ENCODE measurements at places on chromosomes 5 and 9. TPM values are rescaled to one million over a fixed set of nuclear protein-coding genes. Genes with fewer than 3 reads are reported as not detected.
A peak's percentile ranks its signal among the peaks of the same experiment; 100 is the strongest.

DNA sequence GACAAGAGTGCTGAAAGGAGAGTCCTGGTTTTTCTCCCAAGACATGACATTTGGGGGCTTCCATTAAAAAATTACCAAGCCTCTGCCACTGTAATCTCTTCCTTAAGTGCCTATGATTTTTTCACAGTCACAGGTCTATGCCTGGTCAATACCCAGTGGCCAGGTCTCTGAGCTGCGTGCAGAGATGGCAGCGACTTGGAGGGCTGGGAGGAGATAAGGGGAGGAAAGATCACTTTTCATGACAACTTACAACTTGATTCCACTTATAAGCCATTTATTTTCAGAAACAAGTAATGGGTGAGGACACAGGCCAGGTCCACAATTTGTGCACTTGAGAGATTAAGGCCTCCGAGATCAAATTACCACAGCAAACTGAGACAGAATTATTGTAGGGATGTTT is 1.9 kb upstream of the PCDHAC2 start:
- no peak overlapping the region for H3K4me3 ChIP-seq
- no peak for DNase-seq
- no peaks in the 10 kb centered on the region for H3K27me3 ChIP-seq
- H3K27ac ChIP-seq, result no peak overlapping the region

- no peaks in the 10 kb centered on the region for H3K27me3 ChIP-seq
- H3K36me3 ChIP-seq, result no peaks in the 10 kb centered on the region
- H3K4me1 ChIP-seq, result no peaks in the 10 kb centered on the region
- no peak overlapping the region for H3K4me3 ChIP-seq
- H3K27ac ChIP-seq, result no peak overlapping the region
- no peak for DNase-seq
Observed at GRCh38 chr9:106913276-106913675, 50.3 kb downstream of the ZNF462 start.

- H3K27ac ChIP-seq, result no peak overlapping the region
- no peaks in the 10 kb centered on the region for H3K27me3 ChIP-seq
- DNase-seq, result no peak
- H3K4me3 ChIP-seq, result no peak overlapping the region
- H3K4me1 ChIP-seq, result peaks cover 10% of the 10 kb centered on the region
Observed at GRCh38 chr5:172380301-172380986, 73.9 kb downstream of the SH3PXD2B start.

NAIP gene
- 28.4 TPM for total RNA-seq

DNA sequence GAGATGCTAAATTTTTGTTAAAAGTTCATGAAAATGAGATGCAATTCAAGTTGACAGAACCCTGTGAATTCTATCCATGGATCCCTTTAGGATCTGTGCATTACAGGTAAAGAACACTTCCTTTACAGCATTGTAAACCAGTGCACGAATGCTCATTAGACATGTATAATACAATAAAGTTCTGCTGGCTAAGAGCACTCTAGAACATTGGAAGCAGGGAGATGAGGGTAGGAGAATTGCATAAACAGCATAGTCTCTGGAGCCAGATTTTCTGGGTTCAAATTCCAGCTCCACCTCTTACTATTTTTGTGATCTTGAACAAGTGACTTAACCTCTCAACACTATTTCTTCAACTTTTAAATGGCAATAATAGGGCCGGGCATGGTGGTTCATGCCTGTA is 300.2 kb downstream of the NTRK2 start:
- no peaks in the 10 kb centered on the region for H3K27me3 ChIP-seq
- H3K4me3 ChIP-seq, result no peak overlapping the region
- no peaks in the 10 kb centered on the region for H3K36me3 ChIP-seq
- DNase-seq, result no peak
- no peak overlapping the region for H3K27ac ChIP-seq

GRCh38 chr9:8262625-8263622 is 463.3 kb upstream of the DMAC1 start:
- no peaks in the 10 kb centered on the region for H3K27me3 ChIP-seq
- no peak for DNase-seq
- no peaks in the 10 kb centered on the region for H3K36me3 ChIP-seq

DNA sequence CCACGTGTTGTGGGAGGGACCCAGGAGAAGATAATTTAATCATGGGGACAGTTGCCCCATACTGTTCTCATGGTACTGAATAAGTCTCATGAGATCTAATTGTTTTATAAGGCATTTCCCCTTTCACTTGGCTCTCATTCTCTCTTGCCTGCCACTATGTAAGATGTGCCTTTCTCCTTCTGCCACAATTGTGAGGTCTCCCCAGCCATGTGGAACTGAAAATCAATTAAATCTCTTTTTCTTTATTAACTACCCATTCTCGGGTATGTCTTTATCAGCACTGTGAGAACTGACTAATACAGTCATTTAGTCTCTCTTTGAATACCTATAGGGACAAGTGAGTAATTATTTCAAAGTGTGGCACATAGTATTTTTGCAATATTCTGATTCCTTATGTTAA is 269.2 kb upstream of the SMARCA2 start:
- no peak for DNase-seq
- H3K36me3 ChIP-seq, result no peaks in the 10 kb centered on the region
- no peak overlapping the region for H3K4me3 ChIP-seq

DNA sequence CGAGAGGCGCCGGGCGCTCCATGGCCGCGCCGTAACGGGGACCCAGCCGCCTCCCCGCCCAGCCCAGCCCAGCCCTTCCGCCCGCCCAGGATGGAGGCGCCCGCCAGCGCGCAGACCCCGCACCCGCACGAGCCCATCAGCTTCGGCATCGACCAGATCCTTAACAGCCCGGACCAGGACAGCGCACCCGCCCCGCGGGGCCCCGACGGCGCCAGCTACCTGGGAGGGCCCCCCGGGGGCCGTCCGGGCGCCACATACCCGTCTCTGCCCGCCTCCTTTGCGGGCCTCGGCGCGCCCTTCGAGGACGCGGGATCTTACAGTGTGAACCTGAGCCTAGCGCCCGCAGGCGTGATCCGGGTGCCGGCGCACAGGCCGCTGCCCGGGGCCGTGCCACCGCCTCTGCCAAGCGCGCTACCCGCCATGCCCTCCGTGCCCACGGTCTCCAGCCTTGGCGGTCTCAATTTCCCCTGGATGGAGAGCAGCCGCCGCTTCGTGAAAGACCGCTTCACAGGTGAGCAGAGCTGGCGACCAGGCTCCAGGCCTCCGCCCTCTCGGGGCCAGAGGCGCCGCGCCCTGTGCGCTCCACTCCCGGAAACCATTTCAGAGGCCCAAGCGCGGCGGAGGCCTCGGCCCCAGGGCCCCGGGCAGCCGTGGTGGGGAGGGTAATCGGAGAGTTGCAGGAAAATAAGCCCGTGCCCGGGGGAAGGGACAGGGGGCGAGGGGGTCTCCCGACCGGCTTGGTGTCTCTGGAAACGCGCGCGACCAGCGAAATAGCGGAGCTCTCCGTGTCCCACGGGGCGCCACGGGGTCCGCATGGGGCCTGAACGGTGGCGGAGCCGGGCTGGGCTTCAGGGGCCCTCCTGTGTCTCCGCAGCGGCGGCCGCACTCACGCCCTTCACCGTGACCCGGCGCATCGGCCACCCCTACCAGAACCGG is 496 bp downstream of the TLX3 start:
- no peaks in the 10 kb centered on the region for H3K36me3 ChIP-seq
- H3K4me1 ChIP-seq, result no peaks in the 10 kb centered on the region
- peaks cover 75% of the 10 kb centered on the region for H3K27me3 ChIP-seq
- DNase-seq, result no peak

GRCh38 chr9:27344776-27345175 is 47.8 kb upstream of the EQTN start:
- H3K4me3 ChIP-seq, result no peak overlapping the region
- DNase-seq, result no peak
- H3K27ac ChIP-seq, result no peak overlapping the region
- H3K36me3 ChIP-seq, result no peaks in the 10 kb centered on the region

MYORG gene
- 7.4 TPM for total RNA-seq

- no peak overlapping the region for H3K4me3 ChIP-seq
- no peak for DNase-seq
- no peaks in the 10 kb centered on the region for H3K36me3 ChIP-seq
- H3K4me1 ChIP-seq, result no peaks in the 10 kb centered on the region
Observed at GRCh38 chr5:40106847-40107246, 572.9 kb upstream of the PTGER4 start.

CAVIN4 gene
- not detected for total RNA-seq

GRCh38 chr5:29113516-29113915 is 2075.1 kb upstream of the CDH9 start:
- no peaks in the 10 kb centered on the region for H3K27me3 ChIP-seq
- H3K4me3 ChIP-seq, result no peak overlapping the region
- H3K36me3 ChIP-seq, result no peaks in the 10 kb centered on the region

PIP5K1B gene
- 51.8 TPM for total RNA-seq

- H3K4me1 ChIP-seq, result no peaks in the 10 kb centered on the region
- H3K27ac ChIP-seq, result peak overlapping the region; percentile 94
- H3K36me3 ChIP-seq, result no peaks in the 10 kb centered on the region
- DNase-seq, result peak; percentile 57
Observed at GRCh38 chr9:110257097-110257841, 962 bp upstream of the TXN start.

SLC46A2 gene
- total RNA-seq, result not detected

PKD2L2 gene
- total RNA-seq, result not detected

DNA sequence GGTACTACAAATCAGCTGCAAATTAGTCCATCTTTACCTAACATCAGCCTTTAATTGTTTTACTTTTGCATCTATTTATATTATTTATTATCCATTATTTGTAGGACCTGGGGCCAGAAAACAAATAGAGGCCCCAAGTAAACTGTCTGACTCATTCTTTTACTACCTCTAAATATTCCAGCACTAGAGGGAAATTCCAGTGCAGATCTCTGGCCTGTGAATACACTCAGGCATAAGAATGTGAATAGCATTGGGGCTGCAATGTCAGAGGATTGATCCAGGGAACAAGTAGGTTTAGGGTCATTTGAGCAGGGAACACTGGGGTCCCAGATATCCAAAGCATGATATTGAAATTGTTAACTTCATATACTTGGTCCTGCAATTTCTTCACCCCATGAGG is 176.6 kb upstream of the TYRP1 start:
- no peak for DNase-seq
- H3K27me3 ChIP-seq, result no peaks in the 10 kb centered on the region
- no peaks in the 10 kb centered on the region for H3K36me3 ChIP-seq
- no peaks in the 10 kb centered on the region for H3K4me1 ChIP-seq
- no peak overlapping the region for H3K27ac ChIP-seq

GRCh38 chr5:172869691-172870090 is 35.6 kb downstream of the ERGIC1 start:
- H3K4me3 ChIP-seq, result no peak overlapping the region
- no peak for DNase-seq
- H3K36me3 ChIP-seq, result no peaks in the 10 kb centered on the region
- peak overlapping the region; percentile 83 for H3K27ac ChIP-seq
- peaks cover 4% of the 10 kb centered on the region for H3K4me1 ChIP-seq

DNA sequence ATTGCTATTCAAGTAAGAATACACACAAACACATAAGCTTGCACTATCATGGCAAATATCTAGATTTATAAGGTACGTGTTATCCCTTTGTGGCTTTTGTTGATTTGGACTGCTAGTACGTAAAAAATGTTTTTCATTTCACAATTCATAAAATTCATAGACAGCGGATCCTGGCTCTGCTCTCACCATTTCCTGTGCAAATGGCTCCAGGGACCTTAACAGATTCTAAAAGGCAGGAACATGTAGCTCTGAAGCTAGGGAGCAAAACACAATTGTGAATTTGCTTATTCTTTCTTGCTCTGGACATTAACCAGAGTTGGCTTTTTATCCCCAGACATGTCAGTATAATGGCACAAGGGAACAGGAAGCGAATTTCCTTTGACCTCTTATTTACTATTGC is 1019.9 kb upstream of the WWC1 start:
- no peak for DNase-seq
- H3K27ac ChIP-seq, result no peak overlapping the region
- no peaks in the 10 kb centered on the region for H3K36me3 ChIP-seq
- H3K4me1 ChIP-seq, result no peaks in the 10 kb centered on the region

GRCh38 chr5:156329171-156329611 is 2.2 kb downstream of the SGCD start:
- no peak overlapping the region for H3K27ac ChIP-seq
- no peak overlapping the region for H3K4me3 ChIP-seq
- no peaks in the 10 kb centered on the region for H3K36me3 ChIP-seq
- no peaks in the 10 kb centered on the region for H3K4me1 ChIP-seq

UBAP2 gene
- total RNA-seq, result 21.7 TPM

MACROH2A1 gene
- total RNA-seq, result 429 TPM

GRCh38 chr5:143268388-143268787 is 135.1 kb downstream of the NR3C1 start:
- no peak overlapping the region for H3K4me3 ChIP-seq
- DNase-seq, result no peak
- H3K27ac ChIP-seq, result no peak overlapping the region

- no peak overlapping the region for H3K27ac ChIP-seq
- no peaks in the 10 kb centered on the region for H3K36me3 ChIP-seq
- no peak for DNase-seq
- H3K4me3 ChIP-seq, result no peak overlapping the region
- H3K27me3 ChIP-seq, result no peaks in the 10 kb centered on the region
Observed at GRCh38 chr5:72121052-72121779, 13.9 kb downstream of the MAP1B start.

ZBED3 gene
- 4.5 TPM for total RNA-seq

TRMT10B gene
- total RNA-seq, result 33.0 TPM

TMC1 gene
- not detected for total RNA-seq

FGF18 gene
- not detected for total RNA-seq

GRCh38 chr9:127027694-127028093 is 94.7 kb downstream of the ANGPTL2 start:
- H3K4me3 ChIP-seq, result no peak overlapping the region
- H3K27me3 ChIP-seq, result no peaks in the 10 kb centered on the region
- H3K4me1 ChIP-seq, result no peaks in the 10 kb centered on the region
- no peak for DNase-seq

GRCh38 chr5:80703747-80704146 is 49.0 kb upstream of the DHFR start:
- no peaks in the 10 kb centered on the region for H3K36me3 ChIP-seq
- no peak overlapping the region for H3K4me3 ChIP-seq

ZFP37 gene
- 0.66 TPM for total RNA-seq

STK32A gene
- total RNA-seq, result 0.18 TPM

- no peak for DNase-seq
- no peaks in the 10 kb centered on the region for H3K36me3 ChIP-seq
- no peak overlapping the region for H3K4me3 ChIP-seq
- peak overlapping the region; percentile 65 for H3K27ac ChIP-seq
- peaks cover 26% of the 10 kb centered on the region for H3K4me1 ChIP-seq
- no peaks in the 10 kb centered on the region for H3K27me3 ChIP-seq
Observed at GRCh38 chr5:172444110-172444510, 10.2 kb downstream of the SH3PXD2B start.

ORM2 gene
- total RNA-seq, result not detected

- no peak overlapping the region for H3K4me3 ChIP-seq
- no peaks in the 10 kb centered on the region for H3K27me3 ChIP-seq
- no peak overlapping the region for H3K27ac ChIP-seq
- no peaks in the 10 kb centered on the region for H3K4me1 ChIP-seq
- H3K36me3 ChIP-seq, result no peaks in the 10 kb centered on the region
Observed at GRCh38 chr9:131837316-131837715, 97.4 kb upstream of the RAPGEF1 start.

DNA sequence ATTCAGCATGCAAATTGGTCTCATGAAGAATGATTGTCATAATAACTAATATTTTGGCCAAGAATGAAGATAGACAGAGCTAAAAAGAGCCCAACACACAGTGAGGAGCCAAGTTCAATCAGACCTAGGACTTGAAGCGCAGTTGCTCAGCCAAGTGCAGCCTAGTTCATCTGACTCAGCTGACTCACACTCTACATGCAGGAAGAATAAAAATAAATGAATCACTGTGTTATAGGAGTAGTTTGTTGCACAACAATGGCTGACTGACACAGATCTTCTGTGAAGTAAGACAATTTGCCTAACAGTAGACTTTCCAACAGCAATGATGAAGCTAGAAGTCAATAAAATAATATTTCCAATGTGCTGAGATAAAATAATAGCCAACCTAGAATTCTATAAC is 261.5 kb downstream of the CEMIP2 start:
- no peak overlapping the region for H3K27ac ChIP-seq
- peaks cover 17% of the 10 kb centered on the region for H3K4me1 ChIP-seq
- no peaks in the 10 kb centered on the region for H3K36me3 ChIP-seq
- H3K4me3 ChIP-seq, result no peak overlapping the region
- DNase-seq, result peak; percentile 66
